Astrocyte (in vitro differentiated cells and primary cell): ENCODE measurements at places on chromosomes 6 and 20.

GRCh38 chr6:92479831-92480230, 939.5 kb downstream of the EPHA7 start:
- peak; percentile 41 for DNase-seq

- no peak for DNase-seq
Measured at GRCh38 chr6:112613410-112613809, 266.3 kb downstream of the RFPL4B start.

DNA sequence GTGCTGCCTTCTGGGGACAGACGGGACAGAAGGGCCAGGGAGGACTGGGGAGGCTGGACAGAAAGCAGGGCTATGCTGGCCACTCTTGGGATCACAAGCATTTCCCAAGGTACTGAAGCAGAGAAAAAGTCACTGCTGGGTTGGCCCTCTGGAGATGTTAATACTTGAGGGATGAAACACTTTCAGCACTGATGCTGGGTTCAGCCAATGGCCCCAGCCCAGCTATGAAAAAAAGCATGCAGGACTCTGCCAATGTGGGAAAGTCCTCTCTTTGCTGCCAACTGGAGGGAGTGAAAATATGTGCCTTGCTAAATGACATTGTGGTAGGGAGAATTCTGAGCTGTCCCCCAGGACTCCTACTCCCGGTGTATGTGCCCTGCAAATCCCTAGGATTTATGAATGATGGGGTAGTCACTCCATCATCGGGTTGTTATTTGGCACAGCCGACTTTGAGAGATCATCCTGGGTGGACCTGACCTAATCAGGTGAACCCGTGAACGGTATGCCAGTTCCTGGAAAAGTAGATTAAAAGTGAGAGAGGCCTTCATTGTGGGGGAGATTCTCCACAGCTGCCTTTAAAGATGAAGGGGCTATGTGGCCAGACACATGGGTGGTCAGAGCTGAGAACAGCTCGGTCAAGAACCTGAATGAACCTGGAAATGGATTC, 119.9 kb upstream of the TRAF3IP2 start:
- DNase-seq, result no peak

- DNase-seq, result no peak
Measured at GRCh38 chr6:106446287-106446885, 85.9 kb downstream of the CRYBG1 start.

GRCh38 chr6:24105191-24105590, 20.8 kb upstream of the NRSN1 start:
- no peak for DNase-seq

DNA sequence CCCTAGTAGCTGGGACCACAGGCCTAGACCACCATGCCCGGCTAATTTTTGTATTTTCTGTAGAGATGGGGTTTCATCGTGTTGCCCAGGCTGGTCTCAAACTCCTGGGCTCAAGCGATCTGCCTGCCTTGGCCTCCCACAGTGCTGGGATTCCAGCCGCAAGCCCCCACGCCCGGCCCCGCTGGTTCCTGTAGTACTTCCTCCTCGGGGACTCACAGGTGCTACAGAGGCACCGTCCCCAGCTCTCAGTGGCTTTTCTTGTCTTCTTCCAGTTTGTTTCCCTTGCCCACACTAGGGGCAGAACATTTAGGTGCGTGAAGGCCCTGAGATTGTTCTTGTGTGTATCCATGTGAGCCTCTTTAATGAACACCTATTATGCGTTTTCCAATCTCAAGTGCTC, 773 bp upstream of the ZBP1 start:
- DNase-seq, result no peak
